ENCODE measurements at places on chromosomes 5 and 9. TPM values are rescaled to one million over a fixed set of nuclear protein-coding genes. Genes with fewer than 3 reads are reported as not detected.

Gene CCIN
- 0.22 TPM for total RNA-seq

Gene ARL14EPL
- 0.58 TPM for total RNA-seq

Gene QRFP
- not detected for total RNA-seq

Gene SOHLH1
- not detected for total RNA-seq

Gene WWC1
- 0.91 TPM for total RNA-seq

Gene TMC1
- total RNA-seq = 1.5 TPM

Gene DOCK2
- 0.62 TPM for total RNA-seq

Gene LYRM7
- 7.5 TPM for total RNA-seq

Gene INSL6
- not detected for total RNA-seq

Gene DAPK1
- total RNA-seq = 119 TPM

Gene POC5
- 7.8 TPM for total RNA-seq

DNA sequence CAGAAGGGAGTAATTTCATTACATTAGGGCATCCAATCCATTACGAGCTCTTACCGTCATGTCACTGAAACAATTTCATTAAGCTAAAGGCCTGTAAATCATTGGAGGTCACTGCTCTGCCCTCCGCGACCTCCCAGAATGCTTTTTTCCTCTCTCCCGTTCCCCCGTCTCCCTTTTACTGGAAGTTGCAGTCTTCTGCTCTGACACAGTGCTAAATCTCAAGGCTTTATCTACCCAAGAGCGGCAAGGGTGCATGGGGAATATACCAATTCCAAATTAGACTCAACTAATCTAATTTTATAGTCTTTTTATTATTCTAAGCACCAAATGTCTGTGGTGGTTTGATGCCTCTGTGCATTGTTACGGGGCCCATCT lies 265.7 kb upstream of the PANK3 start:
- no peak for DNase-seq

DNA sequence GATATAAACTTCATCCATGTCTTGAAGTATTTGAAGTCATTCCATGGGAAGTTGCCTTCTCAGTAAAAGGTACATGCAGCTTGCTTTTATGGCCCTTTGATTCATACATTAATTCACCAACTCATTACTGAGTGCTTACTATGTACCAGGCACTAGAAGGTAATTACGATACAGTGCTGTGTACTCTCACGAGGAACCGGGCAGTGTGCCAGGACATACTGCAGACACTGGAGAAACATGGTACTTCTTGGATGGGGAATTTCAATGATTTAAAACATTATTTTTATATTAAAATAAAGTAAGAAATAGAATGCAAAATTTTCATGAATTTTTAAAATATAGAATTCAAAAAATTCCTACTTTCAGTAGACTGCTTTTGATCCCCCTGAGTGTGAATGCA lies 71.4 kb upstream of the WDR41 start:
- DNase-seq = no peak

DNA sequence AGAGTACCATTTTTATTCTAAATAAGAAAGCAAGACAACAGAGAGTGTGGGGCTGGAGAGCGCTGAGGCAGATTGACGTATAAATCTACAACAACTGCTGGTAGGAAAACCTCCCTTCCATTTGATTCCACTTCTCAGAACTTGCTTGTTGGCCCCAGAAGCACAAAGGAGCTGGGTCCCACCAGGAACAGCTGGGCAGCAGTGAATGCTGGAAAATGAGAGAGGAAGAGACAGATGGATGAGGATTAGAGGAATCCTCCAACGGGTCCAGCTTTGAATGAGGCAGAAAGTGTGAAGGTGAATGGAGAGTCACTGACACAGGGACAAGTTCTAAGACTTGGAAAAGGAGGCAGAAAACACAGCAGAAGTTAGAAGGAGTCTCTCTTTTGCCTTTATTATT lies 14.8 kb downstream of the TAS2R1 start:
- no peak for DNase-seq

- DNase-seq = no peak
These were observed 2.4 kb upstream of the PPP2R2B start for GRCh38 chr5:146880966-146881365.

DNA sequence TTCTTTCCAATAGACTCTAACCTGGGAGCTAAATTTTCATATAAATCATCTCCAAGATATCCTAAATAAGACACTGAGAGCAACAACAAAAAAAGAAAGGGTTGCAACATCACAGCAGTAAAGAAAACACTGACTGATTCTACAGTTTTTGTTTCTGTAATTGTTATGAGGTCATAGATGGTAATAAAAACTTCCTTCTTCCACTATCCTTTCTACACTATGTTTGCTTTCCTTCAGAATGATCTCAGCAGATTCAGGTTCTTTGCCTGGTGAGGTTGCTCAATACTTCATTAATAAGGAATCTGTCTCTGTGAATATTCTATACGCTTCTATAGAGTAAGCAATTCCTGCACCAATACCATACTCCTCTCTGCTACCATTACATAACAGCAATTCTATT lies 835.6 kb upstream of the GRAMD2B start:
- DNase-seq = no peak

DNA sequence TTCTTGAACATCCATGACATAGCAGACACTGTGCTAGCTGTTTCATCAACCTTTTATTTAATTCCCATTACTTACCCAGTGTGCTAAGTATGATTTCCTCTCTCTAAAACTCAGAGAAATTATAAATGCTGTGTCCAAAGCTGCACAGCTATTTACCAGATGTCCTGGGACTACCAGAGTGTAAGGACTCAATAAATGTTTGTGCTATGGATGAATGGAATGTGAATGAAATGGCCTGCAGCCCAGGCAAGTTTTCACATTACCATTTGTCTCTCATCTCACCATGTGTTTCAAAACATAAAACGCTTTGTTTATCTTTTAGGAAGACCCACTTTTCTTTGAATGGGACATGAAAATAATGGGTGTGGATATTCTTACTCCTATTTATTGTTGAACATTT lies 96.2 kb downstream of the ARHGEF28 start:
- no peak for DNase-seq

DNA sequence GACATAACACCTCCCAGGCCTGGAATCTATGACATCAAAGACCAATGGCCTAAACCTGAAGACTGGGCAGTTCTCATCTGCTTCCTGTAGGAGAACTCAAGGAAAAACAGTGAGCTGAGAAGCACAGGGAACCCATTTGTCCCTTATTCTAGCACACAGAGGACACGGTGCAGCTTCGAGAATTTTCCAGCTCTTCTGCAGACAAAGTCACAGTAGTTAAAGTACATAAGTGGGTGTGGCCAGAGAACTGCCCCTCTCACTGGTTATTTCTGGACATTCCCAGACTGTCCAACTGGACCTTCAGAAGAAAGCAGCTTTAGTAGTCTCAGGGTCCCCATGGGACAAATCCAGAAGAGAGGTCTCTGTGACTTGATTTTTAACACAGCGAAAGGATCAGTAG lies 114.6 kb downstream of the KLHL3 start:
- no peak for DNase-seq

- DNase-seq = no peak
These were observed 235.7 kb downstream of the TUSC1 start for GRCh38 chr9:25442526-25442925.

DNA sequence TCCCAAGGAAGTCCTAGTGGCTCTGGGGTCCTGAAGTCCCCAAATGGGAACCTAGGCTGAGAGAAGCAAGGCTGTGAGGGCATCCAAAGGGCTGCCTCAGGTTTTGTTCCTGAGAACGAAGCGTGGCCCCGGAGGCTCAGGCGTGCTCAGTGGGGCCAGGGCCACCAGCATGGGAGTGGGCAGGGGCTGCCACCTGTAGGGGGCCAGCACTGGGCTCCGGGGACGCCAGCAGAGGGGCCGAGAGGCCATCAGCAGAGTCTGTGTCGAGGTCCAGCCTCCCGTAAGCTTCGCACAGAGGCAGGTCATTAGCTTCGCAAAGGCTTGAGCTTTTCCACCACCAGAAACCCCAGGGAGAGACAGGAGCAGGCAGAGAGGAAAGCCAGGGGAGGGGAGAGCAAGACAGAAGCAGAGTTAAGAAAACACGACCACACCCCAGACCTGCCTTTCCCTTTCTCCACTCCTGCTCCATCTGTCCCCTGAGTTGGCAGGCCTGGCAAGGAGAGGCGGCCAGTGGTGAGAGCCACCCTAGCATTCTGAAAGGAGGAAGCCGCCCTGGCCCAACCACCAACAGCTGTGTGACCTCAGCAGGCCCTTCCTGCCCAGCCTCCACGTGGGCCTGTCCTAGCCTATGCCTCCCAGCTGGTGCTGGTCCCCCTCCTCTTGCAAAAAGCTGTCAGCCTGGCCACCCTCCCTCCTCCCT lies 5.5 kb upstream of the SURF6 start:
- no peak for DNase-seq

- no peak for DNase-seq
These were observed 98.7 kb downstream of the TLE4 start for GRCh38 chr9:79670269-79670961.

GRCh38 chr5:83568186-83568585 lies 96.6 kb downstream of the VCAN start:
- DNase-seq = peak; percentile 24

GRCh38 chr9:124454296-124454695 lies 4.0 kb downstream of the ADGRD2 start:
- DNase-seq = no peak

- DNase-seq = peak; percentile 78
These were observed 11.5 kb upstream of the F2RL1 start for GRCh38 chr5:76807296-76807695.

DNA sequence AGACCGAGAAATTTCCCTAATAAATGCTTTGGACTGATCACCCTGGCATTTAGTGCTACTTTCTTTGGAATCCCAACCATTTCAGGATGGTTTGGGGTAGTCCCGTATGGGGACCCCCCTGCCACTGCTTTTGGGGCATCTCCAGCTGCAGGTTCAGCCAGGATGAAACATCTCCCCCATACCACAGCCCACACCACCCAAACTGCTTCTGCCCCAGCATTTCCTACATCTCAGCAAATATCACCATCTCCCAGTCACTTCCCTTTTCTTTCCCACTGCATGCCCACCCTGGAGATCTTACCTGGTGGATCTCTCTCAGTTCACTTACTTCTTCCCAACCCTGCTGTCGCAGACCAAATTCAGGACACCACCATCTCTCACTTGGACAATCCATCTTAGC lies 4.8 kb upstream of the P4HA2 start:
- no peak for DNase-seq

- no peak for DNase-seq
These were observed 60.1 kb upstream of the BASP1 start for GRCh38 chr5:17157294-17157693.

- DNase-seq = no peak
These were observed 216.0 kb upstream of the ANKRD55 start for GRCh38 chr5:56449071-56449640.

DNA sequence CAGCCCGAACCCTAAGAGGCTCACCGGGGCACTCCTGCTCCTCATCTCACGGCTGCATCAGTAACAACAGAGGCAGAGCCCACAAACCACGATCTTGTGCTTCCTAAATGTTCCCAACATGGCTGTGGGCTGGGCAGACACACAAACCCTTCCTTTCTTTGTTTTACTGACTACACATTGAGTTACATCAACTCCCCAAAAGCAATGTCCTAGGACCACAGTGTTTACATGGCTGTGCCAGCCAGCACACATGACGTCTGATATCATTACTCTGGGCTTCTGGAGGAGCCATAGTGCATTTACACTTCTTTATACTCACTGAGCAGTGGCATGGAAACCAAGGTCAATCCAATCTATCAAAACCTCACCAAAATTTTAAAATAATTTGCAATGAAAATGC lies 101.4 kb downstream of the LHFPL2 start:
- no peak for DNase-seq

- no peak for DNase-seq
These were observed 60.3 kb downstream of the SNX30 start for GRCh38 chr9:112810696-112811490.

DNA sequence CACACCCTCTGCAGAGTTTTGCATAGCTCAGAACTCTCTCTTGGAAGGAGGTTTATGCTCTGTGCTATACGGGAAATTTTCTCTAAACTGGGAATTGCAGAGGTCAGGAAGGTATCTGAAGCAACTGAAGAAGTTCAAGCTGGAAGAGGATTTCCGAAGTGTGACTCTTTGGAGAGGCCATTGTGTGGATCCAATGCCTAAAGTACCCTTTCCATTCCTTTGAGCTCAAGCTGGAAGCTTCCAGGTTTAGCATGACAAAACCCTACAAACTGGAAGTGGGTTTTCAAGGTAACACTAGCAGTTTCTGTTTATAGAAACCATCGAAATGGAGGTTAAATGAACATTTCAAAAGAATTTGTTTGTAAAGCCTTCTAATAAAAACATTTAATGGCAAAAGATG lies 187.1 kb downstream of the CFAP90 start:
- no peak for DNase-seq

- DNase-seq = no peak
These were observed 34.2 kb upstream of the SUB1 start for GRCh38 chr5:32551194-32551593.

DNA sequence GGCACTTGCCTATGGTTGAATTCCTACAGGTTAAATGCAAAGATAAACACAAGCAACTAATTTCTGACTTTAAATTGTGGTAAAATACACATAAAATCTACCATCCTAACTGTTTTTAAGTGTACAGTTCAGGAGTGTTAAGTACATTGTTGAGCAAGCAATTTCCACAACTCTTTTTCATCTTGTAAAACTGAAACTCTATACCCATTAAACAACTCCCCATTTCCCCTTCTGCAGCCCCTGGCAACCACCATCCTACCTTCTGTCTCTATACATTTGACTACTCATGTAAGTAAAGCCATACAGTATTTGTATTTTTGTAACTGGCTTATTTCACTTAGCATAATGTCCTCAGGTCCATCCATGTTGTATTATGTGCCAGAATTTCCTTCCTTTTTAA lies 38.5 kb upstream of the STX17 start:
- DNase-seq = no peak

DNA sequence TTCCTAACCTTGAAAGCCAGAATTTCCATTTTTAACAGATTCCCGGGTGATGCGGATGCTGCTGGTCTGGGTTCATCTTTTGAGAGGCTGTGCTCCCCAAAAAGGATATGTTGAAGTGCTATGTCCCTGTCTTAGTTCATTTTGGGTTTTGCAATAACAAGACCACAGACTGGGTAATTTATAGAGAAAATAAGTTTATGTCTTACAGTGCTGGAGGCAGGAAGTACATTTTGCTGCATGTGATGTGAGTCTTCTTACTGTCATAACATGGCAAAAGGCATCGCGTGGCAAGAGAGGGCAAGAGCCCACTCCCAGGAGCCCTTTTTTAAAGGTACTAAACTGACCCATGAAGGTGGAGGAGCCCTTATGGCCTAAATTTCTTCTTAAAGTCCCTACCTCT lies 114.1 kb downstream of the DAPK1 start:
- DNase-seq = no peak

- DNase-seq = no peak
These were observed 1089.2 kb downstream of the PTPRD start for GRCh38 chr9:9523476-9524139.

DNA sequence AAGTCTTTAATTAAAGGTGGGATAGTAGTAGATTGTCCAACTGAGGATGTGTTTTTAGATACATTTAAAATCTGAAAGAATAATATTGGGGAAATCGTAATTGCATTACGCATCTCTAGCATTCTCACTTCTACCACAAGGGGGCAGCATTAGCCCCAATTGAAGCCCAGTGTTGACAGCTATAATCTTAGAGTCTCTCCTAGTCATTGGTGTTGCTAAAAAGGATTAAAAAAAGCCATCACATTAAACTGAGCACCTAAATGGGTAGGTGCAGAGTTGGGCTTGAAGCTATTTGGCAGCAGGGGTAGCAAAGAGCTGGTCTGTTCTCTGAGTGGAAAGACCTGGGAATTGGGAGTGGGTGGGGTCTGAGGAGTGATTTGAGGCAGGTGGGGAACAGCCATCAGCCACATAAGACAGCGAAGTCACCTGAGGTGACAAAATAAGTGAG lies 177.2 kb downstream of the OSTF1 start:
- peak; percentile 52 for DNase-seq
